Suppressor macrophage treated with lipopolysaccharide for 4 hours (primary cell): ENCODE measurements at places on chromosomes 16 and 17.

DNA sequence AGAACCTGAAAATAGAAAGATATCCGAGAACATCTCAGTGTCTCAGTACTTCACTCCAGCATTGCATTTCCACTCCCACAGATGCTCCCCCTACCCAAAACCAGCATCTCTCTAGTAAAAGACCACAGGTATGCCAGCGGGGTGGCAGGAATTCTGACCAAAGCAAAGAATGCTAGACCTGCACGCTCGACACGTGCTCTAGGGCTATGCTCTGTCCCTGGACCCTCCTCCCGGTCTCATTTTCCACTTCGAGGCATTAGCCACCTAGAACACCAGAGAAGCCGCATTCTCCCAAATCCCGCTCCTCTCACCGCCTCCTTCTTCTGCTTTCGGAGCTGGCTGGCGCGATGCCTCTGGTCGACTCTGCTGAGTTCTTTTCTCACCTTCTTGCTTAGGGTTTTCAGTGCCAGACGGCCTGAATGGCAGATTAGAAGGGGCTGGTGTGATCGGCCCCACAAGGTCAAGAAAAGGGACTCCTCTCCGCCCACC lies 487 bp downstream of the TSR1 start:
- DNase-seq, result peak; percentile 14

DNA sequence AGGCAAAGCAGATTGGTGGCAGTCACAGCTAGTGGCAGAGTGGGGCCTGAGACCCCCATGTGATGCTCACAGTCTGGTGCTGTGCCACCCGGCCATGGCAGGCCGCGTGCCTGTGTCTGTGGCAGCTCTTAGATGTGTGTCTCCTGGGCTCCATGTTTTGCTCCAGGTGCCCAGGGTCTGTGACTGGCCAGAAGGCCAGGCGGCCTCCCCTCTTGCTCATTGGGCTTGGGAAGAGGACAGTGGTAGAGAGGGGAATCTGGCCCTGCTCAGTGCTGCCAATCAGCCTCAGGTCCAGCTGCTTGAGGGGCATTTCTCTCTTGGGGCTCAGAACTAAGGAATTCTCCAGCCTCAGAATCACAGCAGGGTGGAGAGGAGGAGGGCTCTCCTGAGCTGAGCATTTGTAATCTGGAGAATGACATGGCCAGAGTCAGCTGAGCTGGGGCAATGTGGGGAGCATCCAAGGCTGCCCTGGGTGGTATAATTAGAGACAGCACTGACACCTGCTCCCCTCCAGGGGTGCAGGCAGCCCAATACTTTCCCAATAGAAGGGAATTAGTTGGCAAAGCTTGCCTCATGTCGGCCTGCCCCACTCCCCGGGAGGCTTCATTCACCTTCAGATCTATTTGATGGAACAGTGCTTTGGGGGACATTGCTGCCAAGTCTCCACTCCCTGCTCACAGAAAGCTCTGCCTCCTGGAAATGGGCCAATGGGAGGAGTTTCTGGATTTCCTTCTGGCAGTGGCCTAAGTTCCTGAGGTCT lies 2.7 kb upstream of the LASP1NB start:
- DNase-seq, result no peak

- DNase-seq, result no peak
These were observed 3.2 kb downstream of the INCA1 start for GRCh38 chr17:4994081-4994595.

DNA sequence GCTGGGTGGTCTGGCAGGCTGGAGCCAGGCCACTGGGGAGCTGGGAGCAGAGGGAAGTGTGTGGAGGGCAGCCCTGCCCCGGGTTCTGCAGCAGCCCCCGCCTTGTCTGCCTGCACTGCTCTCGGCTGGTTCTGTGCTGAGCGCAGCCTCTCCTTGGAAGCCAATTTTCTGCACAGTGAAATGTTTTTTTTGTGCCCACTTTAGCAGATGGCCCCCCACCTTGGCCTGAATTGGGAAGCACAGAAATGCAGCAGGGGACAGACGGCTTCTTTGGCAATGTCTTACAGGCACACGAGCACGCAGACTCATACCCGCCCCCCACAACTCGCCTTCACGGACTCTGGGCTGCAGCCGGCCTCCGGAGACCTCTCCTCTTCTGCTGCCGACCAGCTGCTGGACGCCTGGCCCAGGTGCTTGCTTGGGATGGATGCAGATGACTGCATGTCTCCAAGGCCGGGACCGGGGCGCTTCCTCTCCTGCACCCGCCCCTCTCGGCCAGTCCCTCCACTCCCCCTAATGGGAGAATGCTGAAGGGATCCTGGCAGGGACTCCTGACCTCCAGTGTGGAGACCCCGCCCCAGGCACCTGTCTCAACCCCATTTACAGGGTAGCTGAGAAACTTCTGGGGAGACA lies 14.8 kb downstream of the NPTX1 start:
- no peak for DNase-seq

DNA sequence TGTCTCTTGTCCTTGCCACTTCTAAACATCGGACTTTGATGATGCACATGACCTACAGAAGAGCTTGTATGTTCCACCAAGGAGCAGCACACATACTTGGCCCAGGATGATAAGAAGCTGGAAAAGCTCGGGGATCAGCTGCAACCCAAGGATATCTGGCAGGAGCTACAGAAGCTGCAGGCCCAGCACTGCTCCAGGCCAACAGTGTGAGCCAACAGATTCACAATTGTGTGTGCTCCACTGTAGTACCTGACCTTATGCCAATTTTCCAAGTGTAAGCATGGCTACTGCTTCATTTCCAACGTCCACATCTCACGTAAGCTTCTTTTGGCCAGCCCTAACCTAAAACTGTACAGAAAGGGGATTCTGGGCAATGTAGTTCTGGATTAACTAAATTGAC lies 83.4 kb downstream of the COX10 start:
- DNase-seq, result no peak

DNA sequence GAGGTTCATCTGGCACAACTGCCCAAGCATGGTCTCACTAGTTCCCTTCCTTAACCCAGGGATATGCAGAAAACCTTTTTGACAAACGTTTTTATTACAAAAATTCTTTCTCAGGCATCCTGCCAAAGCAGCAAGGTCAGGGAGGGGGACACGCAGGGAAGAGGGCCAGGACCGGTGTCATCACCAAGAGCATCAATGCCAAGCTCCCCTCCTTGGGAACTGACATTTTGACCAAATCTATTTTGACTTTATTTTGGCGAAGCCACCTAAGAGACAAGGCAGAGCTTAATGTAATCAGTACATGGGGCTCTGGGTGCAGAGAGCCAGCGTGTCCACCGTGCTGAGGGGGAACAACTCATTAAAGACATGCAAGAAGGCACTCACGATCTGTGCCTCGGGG lies 265.2 kb downstream of the CBLN1 start:
- no peak for DNase-seq

DNA sequence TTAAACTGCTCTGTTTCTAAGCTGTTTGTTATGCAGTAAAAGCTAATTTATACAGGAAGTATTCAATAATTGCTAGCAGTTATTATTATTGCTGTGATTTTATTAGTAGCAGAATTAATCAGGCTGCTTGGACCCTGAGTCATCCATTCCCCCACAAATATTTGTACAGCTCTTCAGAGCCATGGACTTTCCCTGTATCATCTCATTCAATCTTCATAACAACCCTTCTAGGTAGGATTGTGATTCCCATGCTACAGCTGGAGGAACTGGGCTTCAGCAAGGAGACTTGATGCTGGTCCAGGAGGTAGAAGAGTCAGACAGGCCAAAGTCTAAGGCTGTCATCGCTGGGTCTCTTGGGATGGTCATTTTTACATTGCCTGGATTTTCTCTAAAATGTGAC lies 208.3 kb downstream of the C16orf95 start:
- DNase-seq, result no peak

GRCh38 chr16:10579965-10580882 lies at the start of gene EMP2:
EMP2 (minus strand) TSS chr16:10580598; CDS start chr16:10547617, 32,981 bp downstream.
- DNase-seq, result peak; percentile 52

DNA sequence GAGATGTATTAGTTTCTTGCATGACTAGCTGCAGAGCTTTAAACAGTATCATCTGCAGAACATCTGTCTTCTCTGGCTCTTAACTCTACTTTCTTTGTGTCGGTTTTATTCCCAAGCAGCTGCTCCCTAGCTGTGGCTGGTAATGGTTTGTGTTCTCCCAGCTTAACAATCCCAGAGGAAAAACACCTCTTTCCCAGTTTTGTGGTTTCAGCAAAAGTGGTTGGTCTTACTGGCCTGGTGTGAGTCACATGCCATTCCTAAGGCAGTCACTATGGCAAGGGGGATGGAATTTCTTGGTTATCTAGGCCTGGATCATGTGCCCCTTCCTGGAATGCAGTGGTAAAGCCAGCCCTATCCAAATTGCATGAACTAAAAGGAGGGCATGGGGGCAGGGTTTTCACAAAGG lies 27.5 kb downstream of the OMG start:
- DNase-seq, result no peak

- no peak for DNase-seq
These were observed 9.2 kb downstream of the ELOB start for GRCh38 chr16:2767891-2768290.

DNA sequence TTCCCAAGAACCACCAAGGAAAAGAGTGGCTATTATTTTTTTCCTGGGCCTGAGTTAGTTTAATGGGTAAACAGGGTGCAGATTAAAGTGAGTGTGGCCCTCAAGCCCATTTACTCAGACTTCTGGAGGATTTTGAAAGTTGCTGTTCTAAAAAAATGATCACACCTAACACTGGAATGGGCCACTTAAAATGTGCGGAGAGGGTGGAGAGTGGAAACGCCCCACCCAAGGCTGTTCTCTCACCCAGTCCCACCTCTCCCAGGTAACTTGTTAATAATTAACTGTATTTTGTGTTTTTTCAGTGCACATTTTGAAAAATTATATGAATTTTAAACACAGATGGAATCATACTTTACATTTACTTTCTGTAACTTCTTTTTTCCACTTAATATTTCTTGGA lies 5.4 kb downstream of the HIRIP3 start:
- DNase-seq, result no peak

DNA sequence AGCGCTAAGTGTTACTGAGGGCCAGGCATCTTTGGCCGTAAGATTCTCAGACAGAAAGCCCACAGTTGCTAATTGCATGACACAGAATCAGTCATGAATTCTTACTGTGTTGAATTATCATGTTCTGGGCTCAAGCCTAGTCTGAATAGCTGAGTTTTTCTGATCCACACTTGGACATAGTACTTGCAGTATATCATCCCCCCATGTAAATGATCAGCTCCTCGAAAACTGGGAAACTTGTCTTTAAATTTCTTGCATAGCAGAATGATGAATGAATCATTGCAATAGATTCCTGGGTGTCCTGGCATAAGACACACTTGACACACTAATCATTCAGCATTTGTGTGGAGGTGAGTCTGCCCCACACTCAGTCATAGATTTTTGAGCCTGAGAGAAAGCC lies 2.2 kb downstream of the MLYCD start:
- DNase-seq, result no peak

DNA sequence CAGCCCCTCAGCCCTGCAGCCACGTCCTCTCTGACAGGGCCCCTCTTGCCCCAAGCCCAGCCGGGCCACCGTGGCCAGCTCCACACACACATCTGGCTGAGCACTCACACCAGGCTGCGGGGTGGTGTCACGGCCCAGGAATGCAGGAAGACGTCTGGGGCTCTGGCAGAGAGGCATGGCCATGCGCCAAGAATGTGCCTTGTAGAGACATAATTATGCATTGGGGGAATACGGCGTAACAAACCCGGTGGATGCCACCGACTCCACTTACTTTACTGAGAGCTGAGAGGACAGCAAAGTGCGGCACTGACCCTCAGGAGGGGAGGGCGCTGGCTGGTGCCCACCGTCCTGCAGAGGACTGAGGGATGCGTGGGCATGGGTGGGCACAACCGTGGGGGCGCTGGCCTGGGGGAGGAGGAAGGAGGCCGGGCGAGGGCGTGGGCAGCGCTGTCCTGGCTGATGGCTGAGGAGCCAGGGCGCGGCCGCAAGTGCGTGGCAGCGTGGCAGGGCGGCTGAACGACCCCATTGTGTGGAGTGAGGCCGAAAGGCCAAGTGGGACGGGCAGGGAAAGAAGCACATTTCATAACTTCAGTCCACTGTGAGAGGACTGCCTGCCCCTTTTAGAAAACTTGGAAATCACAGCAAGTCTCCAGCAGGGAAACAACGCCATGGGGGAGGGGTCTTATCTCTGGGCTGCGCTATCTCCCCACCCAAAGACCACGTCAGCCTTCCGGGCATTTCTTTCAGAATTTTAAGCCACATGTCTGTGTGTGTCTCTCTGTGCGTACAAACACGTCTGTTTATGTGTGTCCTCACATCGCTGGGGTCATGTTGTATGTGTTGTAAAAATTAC lies 30.6 kb downstream of the METRNL start:
- DNase-seq, result no peak

DNA sequence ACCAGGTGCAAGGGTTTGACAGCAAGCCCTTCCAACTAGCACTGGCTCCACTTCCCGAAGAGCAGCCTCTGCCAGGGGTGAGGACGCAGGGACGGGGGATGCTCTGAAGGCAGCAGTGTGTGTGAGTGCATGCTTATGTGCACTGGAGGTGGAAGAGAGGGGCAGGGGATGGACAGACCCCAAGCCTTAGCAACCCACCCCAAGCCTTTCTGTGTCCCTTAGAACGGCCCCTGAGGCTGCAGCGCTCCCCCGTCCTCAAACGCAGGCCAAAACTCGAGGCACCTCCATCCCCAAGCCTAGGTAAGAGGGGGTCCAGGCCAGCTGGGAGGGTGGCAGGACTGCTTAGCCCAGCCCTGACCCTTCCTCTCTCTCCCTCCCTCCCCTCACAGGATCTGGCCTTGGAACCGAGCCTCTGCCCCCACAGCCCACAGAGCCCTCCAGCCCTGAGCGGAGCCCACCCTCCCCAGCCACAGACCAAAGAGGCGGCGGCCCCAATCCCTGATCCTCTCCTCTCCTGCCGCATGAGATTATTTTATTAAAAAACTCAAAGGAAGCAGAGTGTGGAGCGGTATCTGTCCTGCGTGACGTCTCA lies 2.9 kb downstream of the ACD start:
- DNase-seq, result no peak

DNA sequence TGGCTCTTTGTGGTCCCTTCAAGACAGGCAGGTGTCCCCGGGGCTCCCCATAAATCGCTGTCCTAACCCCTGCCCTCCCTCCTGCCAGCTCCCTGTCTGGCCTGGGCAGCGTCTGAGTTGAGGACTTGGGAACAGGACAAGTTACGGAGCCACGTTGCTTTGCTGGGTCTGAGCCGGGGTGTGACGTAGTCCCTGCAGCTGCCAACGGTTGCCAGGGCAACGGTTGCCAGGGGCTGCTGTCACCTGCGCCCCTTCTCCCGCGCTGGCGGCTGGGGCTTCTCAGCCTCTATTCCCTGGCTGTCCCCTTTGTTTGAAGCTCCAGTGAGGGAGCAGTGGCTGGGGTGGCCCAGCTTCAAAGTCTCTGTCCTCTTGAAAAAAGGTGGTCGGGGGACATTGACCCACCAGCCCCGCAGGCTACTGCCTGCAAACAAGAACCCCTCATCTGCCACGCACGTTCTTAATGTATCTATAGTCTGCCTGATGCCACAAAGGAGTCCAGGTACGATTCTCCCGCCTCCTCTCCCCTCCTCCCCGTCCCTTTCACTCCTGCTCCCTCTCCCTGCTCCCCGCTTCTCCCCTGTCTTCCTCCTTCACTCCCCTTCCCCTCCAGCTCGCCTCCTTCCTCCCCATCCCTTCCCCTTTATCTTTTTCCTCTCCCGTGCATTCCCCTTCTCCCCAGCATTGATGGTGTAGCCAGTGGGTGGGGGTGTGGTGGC lies 10.9 kb downstream of the ADGRG1 start:
- no peak for DNase-seq
